ENCODE measurements at places on chromosomes 1 and 21.

DNA sequence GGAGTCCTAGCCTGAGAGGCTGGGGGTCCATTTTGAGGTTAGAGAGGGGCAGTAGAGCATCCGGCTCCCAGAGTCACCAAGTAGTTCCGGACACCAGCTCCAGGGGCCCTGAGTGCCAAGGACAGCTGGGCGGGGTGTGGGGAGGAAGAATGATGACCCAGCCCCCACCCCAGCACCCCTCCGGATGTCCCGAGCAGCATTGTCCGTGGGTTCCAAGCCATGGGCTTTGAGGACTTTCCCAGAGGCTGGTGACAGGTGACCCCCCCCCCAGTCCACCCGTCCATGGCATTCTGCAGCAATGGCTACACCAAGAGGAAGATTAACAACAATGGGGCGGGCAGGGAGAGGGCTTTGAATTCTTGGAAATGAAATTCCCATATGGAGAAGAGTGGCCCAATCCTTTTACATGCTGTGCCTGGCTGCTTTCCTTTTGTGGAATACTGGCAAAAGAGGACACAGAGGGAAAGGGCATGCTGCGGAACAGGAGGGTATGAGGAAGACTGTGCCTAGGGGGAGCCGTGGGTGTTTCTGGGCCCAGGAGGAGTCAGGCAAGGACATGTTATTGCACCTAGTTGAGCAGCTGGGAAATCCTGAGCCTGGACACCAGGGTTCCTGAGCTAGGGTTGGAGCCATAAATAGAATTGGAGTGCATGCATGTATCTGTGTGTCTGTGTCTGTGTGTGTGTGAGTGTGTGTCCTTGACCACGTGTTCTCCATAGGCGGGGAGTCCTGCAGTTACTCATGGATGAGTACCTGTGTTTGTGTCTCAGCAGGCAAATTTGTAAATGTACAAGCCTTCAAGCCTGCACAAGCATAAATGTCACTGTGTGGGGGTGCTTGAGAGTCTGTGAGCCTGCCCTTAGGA, 956 bp downstream of the ATP1A2 start:
- DNase-seq: no peak

DNA sequence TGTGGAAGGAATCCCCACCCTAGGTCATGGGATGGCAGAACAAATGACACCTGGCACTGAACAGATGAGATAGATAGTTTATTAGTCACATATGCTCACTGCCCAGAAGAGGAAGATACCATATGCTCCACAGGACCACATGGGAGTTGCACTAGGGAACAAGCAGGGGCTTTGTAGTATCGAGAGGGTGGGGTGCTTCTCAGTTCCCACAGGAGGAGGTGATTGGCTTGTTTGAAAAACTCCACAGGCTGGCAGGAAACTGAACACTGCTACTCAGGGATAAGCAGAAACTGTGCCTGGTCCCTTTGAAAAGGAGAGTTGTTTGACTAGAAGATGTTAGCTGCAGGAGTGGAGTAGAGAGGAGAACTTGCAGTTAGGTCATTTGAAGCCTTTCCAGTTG, 31.9 kb upstream of the RXRG start:
- no peak for DNase-seq

- DNase-seq: no peak
These were observed 46.5 kb upstream of the LPGAT1 start for GRCh38 chr1:211876851-211877590.

DNA sequence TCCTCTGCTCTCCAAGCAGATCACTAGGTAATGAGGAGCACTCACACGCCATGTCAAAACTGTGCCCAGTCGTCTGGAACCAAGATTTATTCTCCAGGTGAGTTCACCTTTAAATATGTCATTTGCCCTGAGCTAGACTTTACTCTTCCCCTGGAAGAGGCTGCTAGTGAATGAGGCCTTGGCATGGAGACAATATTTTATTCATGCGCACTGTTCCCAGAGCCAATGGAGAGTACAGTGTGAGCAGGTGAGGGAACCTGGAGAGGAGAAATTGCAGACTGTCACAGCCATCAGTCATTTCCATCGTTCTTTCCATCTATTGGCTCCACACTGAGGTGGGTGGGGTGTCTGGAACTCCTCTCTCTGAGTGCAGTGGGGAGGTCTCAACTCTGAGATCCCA, 333.6 kb downstream of the KCNH1 start:
- DNase-seq: no peak

DNA sequence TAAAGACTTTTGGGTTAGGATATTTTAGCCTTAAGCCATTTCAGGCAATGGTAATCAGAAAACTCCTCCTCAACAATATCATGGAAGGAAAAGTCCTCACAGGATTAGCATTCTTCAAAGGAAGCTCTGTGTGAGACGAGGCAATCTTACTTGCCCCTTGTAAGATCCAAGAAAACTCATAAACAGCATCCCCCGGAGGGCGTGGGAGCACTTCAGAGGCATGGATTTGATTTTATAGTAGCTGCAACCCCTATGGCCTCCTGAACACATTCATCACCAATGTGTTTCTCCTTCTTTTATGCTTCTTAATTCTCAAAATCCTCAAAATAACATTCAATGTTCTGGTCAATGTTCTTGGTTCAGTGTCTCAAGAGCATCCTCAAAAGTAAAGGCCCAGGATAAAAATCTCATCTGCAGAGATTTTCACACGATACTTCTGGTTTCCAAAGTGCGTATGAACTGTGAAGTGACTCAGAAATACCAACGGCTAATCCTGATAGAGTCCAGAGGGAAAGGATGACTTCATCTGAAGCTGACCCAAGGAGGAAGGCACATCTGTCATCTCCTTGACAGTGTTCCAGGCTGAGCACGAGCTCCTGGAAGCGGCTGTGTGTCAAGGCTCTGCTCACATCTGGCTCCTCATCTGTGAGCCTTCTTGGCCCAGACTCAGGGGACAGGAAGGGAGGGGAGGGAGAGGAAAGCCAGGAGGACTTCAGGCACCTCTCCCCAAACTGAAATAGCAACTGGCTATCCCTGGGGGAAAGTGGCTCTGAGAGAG, 49.3 kb upstream of the PSEN2 start:
- DNase-seq: no peak

Measured in CD4-positive, alpha-beta T cell treated with Interferon alpha-2 for 1 hour (primary cell).